ENCODE measurements at places on chromosomes 1 and 21.

DNA sequence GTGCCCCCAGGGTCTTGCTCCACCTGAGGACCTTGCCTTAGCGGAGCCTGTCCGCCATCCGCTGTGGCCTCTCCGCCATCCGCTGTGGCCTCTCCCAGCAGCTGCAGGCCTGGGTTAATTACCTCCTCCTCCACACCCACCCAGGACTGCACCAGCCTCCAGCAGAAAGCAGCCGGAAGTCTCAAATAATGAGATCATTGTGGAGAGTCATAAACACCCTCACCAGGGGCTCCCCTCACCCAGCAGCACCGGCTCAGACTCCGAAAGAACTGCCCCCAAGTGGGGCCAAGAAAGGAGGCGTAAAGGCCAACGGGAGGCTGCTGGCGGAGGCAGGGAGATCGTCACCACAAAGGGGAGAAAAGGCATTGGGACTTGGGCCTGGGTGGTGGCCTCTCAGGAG is 10.7 kb upstream of the GPR153 start:
- DNase-seq, result no peak

GRCh38 chr1:159869173-159869572 is 6.7 kb upstream of the VSIG8 start:
- DNase-seq, result no peak

GRCh38 chr1:204670152-204670927 is 15.2 kb downstream of the LRRN2 start:
- DNase-seq, result no peak

- no peak for DNase-seq
Observed at GRCh38 chr1:61270761-61271411, 188.5 kb downstream of the NFIA start.

- DNase-seq, result no peak
Observed at GRCh38 chr1:16014509-16015482, 3.0 kb downstream of the HSPB7 start.

GRCh38 chr21:39842741-39843459 is 24.3 kb upstream of the PCP4 start:
- no peak for DNase-seq

DNA sequence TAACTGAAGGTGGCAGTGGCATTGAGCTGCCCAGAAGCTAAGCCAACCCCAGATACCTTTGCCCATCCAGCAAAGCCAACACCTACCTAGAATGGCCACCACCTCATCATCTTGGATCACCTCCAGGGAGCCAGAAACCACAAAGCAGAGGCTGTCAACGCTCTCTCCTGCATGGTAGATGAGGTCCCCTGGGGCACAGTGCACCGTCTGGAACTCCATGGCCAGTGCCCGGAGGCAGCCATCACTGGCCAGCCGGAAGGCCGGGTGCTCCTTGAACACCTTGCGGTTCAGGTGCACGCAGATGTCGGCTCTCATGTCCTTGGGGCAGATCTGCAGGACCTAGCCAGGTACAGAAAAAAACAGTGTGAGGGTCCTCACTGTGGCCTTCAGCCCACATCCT is 336.5 kb downstream of the KCNH1 start:
- DNase-seq, result no peak

DNA sequence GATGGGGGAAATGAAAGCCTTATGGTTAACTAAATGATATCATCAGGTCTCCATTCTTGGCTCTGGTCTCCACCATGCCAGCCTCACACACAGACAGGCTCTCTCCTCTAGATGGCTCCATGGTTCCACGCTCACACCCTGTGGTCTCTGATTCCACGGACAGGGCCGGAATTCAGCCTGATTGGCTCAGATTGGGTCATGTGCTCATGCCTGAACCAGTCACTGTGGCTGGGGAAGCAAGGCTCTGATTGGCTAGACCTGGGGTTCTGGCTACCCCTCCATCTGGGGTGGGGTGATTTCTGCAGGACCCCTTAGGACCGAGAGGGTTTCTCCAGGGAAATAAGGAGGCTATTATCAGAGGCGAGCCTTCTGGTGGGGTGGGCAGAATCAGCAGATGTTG is 277.0 kb downstream of the PTPRU start:
- DNase-seq, result no peak

- no peak for DNase-seq
Observed at GRCh38 chr1:229570891-229571516, 12.5 kb upstream of the ABCB10 start.

GRCh38 chr1:219880765-219881457 is 47.4 kb downstream of the SLC30A10 start:
- no peak for DNase-seq

DNA sequence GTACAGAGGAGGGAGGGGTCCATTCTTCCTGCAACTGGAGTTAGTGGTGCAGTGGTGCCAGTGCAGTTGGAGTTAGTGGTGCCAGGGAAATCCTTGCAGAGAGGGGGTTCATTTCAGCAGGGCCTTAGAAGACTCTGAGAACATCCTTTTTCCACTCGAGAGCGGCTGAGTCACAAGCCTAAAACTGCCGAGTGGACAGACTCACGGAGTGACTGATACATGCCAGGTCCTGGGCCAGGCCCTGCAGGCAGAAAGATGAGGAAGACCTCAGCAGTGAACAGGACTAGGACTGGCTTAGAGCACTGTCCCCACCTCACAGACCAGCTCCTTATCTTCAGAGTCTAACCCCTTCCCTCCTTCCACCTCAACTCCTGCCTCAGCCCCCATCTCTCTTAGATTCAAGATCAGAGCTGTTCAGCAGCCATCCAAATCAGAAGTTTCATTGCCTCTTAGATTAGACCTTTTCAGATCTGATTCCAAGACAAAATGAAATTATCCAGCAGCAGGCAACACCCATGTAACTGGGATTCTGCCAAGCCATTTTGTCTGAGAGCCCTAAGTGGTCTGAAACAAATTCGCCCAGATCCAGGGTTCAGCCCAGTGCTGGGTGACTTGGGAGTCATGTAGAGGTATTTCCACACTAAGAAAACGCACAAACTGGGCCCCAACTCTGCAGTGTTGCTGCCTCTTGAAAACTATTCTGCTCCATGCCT is 12.7 kb upstream of the IKBKE start:
- DNase-seq, result no peak

DNA sequence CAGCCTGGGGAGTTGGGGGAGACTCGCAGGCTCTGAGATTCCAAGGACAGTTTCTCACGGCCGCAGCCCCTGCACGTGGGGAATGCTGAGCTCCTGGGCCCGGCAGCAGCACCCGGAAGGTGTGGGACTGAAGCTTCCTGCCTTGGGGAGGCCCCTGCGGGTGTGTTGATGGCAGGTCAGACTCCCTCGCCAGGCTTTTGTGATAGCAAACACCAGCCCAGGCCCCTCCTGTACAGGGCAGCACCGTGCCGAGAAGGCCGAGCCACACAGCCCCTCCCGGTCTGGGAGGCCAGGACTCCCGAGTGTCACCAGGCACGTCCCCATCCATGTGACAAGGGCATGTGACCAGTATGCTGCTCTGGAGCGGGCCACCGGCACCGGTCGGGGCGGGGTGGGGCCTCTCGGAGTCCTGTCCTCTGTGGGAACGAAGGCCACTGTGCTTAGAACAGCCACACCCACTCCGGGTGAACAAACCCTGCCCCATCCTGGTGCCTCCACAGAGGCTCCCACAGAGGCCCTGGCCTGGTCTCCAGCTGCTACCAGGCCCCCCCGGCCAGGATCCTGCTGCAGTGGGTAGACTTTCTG is 31.1 kb upstream of the ARHGEF16 start:
- no peak for DNase-seq

DNA sequence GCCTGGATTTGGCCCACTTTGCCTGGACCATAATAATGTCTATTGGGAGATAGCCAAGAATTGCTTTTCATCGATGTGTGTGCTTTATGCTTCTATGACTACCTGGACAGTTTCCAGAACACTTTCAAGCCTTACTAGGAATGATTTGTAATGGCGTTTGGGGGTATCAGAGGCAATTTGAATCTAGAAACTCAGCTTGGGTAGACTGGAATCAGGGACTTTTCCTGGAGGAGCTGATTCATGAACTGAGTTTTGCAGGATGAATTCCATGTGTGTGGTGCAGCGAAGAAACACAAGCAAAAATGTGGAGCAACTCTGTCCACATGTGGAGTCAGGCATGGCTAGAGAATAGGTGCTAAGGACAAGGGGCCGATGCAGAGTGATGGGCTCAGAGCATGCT is 11.9 kb upstream of the TMEM61 start:
- DNase-seq, result no peak

DNA sequence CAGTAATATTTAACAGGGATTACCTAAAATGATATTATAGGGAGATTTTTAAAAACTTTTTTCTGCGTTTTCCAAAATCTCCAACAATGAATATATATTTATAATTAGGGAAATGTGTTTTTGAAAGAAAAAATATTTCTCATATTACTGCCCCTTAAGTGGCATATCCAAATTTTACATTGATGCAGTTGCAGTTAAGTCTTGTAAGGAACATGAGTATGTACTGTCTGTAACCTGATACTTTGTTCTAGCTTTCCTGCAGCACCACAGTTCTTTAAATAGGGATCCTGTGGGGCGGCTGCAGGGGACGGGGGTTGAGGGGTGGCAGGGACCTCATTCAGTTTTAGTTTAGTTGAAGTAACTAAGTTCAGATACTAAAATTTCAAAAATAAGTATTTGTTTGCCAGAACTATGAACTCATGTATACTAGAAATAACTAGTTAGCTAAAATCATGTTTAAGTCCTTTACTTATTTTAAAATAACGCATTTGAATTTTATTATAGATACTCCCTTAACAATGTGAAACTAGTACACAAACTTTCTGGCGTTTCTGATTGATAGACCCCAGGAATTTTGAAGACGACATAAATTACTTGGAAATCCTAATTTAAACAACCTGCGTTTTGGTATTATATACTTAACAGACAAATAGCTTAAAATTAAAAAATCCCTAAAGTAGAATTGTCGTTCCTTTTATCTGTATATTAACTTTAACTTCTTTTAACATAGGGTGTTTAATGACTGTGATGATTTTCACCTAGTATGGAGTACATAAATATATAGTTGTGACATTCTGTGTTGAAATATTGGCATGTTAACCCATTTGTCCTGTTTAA is 639 bp upstream of the DNAJB4 start:
- DNase-seq, result no peak

- no peak for DNase-seq
Observed at GRCh38 chr1:116962987-116963639, 38.4 kb upstream of the CD101 start.

GRCh38 chr1:28087614-28088167 is 719 bp downstream of the EYA3 start:
- DNase-seq, result no peak

DNA sequence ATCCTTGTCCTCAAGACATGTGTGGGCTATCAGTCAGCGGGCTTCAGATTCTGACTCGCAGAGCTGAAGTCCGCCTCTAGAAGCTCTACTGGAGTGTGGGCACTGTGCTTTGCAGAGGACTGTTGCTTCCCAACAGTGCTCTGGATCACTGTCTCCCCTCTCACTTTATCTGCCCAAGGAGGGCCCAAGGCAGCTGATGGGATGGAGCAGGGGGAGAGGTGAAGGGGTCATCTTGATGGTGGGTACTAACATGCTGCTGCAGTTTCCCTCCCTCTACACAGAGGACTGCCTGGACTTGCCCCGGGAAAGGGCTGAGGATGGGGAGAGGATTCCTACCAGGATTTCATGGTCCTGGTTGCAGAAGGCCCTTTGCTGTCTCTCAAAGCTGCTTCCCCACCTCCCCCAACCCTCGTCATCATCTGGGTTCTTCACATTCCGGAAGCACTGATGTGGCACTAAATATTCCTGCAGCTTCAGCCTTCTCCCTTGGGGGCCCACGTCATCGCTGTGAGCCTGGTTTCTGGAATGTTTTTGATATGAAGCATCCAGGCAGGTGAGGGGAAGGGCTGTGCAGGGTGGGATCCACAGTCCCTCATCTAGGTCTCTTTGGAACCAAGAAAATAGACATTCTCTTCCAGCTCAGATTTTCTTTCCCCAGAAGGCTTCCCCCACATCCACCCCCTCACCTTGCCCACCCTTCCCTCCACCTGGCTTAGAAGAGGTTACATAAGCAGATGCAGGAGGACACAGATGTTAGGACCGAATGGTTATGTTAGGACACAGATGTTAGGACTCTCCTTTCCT is 23.2 kb downstream of the NUAK2 start:
- no peak for DNase-seq

DNA sequence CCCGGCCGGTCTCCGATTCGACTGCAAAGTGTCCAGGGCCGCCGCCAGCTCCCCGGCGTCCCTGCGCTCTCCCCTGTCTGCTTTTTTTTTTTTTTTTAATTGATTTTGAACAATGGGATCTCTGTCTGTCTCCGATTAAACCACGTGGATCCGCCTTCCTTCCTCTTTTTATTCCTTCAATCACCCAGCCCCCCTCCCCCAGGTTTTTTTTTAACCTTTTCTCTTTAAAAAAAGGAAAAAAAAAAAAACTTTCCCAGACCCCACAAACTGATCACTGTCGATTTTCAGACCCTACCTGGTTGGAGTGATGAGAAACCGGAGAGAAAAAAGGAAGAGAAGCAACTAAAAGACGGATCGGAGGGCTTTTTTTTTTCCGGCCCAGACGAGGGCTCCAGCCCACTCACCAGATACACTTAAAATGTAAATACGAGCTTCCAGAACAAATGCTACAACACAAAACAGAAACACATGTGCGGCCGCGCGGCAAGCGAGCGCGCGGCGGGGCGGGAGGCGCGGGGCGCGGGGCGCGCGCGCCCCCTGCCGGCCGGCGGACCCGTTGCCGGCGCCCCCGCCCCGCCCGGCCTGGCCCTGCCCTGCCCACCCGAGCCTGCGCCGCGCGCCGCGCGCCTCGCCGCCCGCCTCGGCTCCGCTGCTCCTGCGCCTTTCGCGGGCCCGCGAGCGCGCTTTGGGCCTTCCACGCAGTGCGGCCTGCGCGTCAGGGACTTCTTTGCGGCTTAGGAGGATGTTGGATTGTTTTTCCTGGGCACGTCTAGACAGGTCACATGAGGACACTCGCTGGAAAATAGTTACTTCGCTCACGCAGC is at the start of gene RCC2:
Gene RCC2, minus strand, starts transcription at position 428 of the 824 bp plus-strand sequence. CDS start 1,163 bp downstream, outside the sequence.
- no peak for DNase-seq

DNA sequence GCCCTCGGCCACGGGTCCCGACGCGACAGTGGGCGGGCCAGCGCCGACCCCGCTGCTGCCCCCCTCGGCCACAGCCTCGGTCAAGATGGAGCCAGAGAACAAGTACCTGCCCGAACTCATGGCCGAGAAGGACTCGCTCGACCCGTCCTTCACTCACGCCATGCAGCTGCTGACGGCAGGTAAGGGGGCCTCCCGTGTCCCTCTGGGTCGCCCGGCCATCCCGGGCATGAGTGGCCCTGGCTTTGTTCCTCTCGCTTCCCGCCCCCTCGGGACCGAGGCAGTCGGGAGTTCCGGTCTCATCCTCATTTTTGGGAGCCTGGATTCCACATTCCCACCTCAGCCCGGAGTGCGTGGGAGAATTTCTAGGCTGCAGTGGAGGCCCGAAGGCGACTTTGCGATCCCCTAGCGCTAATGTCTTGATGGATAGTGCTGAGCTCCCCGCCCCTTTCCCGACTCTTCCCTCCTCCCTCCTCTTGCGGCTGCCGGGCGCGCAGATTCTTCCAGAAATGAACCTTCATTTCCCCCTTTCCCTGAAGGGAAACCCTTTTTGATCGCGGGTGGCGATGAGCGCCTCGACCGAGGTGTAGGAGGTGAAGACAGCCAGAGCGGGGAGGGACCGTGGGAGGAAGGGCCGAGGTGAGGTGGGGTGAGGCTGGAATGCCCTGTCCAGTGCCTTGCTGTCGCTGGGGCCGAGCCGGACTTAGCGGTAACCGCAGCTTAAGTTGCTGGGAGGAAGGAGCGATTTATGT is 705 bp downstream of the KHDRBS1 start:
- DNase-seq, result peak; percentile 22

Measured in activated CD8-positive, alpha-beta memory T cell treated with anti-CD3 and anti-CD28 coated beads for 1 hour (primary cell).